CD14-positive monocyte (primary cell): ENCODE measurements at places on chromosomes 3 and 15.

DNA sequence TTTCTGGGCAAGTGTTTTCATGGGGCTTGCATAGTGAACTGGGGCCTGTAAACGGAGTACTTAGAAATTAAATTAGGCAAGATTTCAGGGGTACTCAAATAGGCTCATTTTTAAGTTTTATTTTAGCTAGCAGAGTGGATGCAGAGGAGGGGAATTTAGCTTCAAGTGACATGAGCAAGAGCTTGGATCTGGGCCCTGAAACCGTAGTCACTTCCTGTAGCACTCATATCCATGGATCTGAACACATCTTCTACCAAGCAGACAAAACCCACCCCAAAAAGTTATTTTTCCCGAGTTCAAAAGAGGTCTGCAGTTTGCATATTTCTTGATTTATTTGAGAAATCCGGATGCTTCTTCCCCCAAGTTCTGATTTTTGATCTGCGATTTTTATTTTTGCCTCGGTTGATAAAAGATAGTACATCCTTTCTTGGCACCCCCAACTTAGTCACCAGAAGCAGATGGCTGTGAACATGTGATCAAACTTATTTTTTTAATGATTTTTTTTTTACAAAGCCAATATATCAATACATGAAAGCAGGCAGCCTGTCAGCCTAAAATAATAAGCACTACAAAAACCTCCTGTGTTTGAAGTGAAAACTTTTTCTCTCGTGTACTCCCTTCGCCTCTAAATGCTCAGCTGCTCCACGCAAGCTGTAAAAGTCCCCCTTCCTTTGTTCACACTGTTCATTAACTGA is 36.6 kb upstream of the STT3B start:
- DNase-seq: no peak

GRCh38 chr3:158977497-158977896 is 175.6 kb downstream of the MFSD1 start:
- DNase-seq: no peak

DNA sequence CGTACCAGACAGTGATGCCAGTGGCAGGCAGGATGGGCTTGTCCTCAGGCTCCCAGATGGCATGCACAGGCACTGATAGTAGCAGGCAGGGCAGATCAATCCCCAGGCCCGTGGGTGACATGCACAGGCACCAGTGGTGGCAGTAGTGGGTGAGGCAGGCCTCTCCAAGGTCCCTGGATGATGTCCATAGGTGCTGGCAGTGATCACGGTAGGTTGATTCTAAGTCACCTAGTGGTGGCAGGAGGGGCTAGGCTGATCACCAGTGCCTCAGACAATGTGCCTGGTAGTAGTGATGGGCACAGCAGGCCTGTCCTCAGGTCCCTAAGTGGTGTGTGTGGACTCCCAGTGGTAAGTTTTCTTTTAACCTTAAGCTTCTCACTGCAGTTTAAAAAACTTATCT is 19.6 kb downstream of the CEP63 start:
- DNase-seq: no peak

DNA sequence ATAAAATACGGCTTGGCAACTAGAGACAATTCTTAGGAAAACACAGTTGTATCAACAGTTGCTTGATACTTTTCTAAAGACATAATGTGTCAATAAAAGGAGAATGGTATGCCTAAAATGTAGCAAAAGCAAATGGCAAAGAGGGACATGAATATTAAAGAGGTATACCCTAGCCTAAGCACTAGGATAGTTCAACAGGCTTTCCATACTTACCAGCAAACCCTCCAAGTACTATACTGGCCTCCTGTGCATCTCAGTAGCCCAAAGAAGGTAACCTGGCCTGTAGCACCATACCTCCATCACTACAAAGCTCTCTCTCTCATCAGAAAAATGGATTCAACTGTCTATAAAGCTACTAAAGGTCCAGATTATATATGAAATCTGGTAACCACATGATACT is 7.5 kb downstream of the SETD2 start:
- no peak for DNase-seq

DNA sequence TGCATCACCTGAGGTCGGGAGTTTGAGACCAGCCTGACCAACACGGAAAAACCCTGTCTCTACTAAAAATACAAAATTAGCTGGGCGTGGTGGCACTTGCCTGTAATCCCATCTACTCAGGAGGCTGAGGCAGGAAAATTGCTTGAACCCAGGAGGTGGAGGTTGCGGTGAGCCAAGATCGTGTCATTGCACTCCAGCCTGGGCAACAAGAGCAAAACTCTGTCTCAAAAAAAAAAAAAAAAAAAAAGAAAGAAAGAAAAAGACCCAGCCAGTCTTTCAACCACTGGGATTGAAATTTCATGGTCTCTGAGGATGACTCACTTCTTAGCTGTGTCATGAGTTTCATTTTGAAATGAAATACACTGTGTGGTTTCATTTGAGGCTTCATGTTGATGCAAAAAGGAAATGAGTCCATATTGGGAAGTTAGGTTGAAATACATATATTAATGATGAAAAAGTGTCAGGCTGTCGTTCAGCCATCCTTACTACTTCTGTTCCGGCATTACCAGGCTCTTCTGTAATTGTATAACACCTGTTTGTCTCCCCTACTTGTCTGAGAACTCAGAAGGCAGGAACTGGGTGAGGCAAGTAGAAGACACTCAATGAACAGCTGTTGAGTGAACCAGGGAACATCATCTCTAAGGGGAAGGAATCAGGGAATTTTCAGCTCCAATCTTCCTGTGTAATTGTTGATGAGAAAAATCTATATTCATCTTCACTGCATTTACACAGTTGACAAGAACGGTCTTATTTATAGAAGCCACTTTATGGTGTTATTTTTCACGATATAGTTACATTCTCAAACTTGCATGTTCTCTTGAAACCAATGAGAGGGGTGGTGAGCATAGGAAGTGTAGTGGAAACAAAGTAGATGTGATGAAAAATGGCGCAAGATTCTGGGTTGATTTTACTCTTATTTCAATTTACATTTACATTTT is 87.4 kb downstream of the NFKBIZ start:
- peak; percentile 88 for DNase-seq

- no peak for DNase-seq
These were observed 234.5 kb downstream of the KLF13 start for GRCh38 chr15:31561156-31561555.

GRCh38 chr3:30914696-30915095 is 20.2 kb upstream of the GADL1 start:
- no peak for DNase-seq

- no peak for DNase-seq
These were observed 10.0 kb downstream of the WWTR1 start for GRCh38 chr3:149647812-149648211.

GRCh38 chr3:140068494-140069017 is 133.6 kb downstream of the CLSTN2 start:
- no peak for DNase-seq

- DNase-seq: no peak
These were observed 357.4 kb downstream of the RORA start for GRCh38 chr15:60871731-60872130.

DNA sequence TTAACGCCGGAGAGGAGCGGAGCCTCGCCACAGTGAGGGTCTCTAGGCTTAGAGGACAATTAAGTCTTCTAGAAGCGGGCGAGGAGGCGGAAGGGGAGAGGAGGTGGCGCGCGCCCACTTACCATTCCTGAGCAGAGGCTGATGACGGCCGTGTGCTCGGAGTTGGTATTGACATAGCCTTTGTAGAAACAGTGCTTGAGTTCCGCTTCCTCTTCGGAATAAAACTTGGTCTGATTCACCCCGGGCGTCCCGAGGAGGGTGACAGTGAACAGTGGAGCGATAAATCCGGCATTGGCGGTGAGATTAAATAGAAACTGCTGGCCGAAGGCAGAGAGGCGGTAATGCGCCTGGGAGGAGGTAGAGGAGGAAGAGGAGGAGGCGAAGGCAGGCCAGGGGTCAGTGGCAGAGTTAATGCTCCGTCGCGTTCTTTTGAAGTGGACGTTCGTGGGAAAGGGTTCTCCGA is 1.3 kb downstream of the ADAMTS9 start:
- DNase-seq: no peak

DNA sequence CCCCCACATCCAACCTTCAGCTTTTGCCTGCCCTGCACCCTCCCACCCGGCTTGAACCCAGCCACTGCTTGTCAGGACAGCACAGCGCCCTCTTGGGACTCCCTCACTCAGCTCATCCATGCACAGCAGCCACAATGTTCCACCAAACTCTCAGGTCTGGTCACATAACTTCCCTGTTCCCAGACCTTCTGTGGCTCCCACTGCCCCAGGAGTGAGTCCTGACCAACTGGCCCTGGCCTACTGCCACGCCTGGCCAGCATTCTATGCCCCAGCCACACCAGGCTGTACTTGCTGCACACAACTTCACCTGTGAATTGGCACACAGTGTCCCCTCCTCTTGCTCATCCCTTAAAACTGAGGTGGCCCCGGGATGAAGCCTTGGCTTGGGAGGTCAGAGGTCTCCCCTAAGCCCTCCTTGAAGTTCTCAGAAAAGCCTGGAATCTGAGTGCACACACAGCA is 21.0 kb downstream of the PLXNB1 start:
- DNase-seq: no peak

- DNase-seq: no peak
These were observed 23.3 kb downstream of the AKAP13 start for GRCh38 chr15:85403745-85404144.

GRCh38 chr15:98455904-98456303 is 192.4 kb upstream of the IGF1R start:
- DNase-seq: no peak

- DNase-seq: no peak
These were observed 174.9 kb downstream of the NSMCE3 start for GRCh38 chr15:29094711-29095110.

- DNase-seq: peak; percentile 26
These were observed 256.6 kb upstream of the TPRG1 start for GRCh38 chr3:188915127-188915526.

DNA sequence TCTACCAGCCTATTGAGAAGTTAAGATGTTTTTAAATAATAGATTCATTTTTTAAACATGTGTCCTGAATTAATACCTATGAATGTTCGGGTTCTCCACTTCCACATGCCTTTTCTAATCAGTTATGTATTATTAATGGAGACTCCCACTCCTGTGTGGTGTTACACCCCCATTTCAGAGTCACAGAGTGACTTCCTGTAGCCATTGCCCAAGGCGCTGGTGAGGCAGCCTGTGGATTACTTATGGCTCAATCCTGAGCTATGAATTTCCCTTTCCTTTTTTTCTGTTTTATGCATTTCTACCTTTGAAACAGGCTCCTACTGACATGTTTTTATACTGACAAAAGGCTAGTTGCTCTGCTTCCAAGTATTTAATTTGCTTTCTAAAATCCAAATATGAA is 162.3 kb downstream of the GABRG3 start:
- no peak for DNase-seq

- DNase-seq: no peak
These were observed 24.6 kb downstream of the UBR1 start for GRCh38 chr15:43081283-43081682.

DNA sequence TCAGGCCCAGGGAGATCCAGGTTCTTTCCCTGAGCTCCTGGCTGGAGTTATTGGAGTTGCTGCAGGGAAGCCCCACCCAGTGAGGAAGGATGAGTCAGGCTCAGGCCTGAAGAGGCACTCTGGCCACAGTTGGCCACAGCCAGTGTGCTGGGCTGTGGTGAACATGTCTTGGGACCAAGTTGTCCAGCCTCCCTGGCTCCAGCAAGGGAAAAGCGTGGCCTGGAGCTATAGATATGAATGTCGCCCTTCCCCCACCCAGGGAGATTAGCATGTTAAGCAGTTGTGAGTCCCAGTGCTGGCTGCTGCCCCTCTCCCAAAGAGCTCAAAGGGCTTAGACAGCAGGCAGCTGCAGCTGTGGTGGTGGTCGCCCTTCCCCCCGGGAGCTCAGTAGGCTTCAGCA is 963.2 kb downstream of the ROBO2 start:
- no peak for DNase-seq

DNA sequence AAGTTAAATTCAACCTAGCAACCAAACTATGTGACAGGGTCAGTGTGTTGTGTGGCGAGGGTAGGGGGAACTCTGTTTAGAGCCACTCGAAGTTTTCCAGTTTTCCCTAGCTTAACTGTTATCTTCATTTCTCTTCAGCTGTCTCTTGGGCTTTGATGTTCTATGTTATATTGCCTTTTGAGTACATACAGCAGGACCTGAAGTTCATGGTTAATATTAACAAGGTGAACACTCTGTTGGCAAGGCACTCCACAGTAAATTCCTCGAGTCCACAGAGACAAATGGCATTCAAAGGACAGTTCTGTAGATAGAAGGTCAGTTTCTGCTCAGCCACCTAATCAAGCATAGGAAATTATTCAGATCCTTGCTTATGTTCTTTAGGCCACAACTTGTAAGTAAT is 147.9 kb upstream of the DPH6 start:
- DNase-seq: no peak

- peak; percentile 4 for DNase-seq
These were observed 162.8 kb downstream of the SMAD6 start for GRCh38 chr15:66864871-66865281.

- DNase-seq: no peak
These were observed 61.2 kb downstream of the CD200R1L start for GRCh38 chr3:112785321-112786001.

DNA sequence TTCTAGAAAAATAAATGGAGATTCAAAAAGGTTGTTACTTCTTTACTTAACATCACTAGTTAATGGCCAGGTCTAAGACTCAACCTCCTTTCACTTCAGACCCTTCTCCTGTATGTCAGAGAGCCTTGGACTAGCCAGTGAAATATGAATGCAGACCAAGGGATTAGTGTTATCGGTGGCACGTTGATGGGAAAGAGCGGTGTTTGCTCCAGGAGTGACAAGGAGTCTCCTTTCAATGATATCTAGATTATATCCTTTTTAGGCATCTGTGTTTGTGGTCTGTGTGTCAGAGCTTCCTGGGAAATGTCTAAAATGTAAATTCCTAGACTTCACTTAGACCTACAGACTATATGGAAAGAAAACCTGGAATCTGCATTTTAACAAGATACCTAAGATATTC is 658.0 kb upstream of the KCNMB2 start:
- DNase-seq: no peak

DNA sequence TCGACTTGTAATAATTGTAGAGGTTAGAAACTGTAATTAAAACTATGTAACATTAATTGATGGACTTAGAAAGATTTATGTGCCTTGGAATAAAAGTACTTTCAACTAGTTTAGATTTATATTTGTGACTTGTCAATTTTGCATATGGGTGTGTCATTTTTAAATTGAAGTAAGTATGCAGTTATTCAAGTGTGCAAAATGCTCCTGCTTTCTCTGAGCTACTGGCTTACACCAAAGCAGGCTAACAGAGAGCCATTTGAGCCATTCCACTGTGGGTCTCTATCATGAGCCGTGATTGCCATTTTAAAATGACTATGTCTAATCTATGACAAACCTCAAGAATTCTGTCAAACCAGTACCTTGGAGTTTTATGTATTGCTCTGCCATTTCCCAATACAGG is 345.0 kb upstream of the MDFIC2 start:
- DNase-seq: no peak

DNA sequence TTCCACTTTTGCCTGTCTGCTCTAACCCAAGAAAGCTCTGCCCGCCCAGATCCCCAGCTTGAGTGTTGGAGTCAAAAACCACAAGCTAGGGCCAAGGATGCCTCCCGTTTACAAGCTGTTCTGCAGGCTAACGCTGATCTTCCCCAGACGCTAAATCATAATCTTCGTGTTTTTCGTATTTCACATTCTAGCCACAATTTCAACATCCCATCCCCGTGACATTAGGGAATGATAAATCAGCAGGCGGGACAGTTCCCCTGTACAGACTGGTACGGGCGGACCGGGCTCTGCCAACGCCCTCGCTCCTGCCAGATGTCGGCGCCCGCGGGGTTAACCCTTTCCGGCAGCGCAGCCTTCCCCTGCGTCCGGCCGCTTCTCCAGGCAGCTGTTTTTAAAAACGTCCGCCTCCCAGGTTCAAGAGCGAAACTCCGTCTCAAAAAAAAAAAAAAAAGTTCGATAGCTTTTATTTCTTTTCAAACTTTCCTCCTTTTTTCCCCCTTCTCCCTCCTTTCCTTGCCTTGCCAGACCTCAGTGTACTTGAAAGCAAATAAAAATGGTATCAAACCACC is 81.0 kb upstream of the BNC1 start:
- DNase-seq: peak; percentile 12
